ENCODE measurements at places on chromosomes 1 and 21.

DNA sequence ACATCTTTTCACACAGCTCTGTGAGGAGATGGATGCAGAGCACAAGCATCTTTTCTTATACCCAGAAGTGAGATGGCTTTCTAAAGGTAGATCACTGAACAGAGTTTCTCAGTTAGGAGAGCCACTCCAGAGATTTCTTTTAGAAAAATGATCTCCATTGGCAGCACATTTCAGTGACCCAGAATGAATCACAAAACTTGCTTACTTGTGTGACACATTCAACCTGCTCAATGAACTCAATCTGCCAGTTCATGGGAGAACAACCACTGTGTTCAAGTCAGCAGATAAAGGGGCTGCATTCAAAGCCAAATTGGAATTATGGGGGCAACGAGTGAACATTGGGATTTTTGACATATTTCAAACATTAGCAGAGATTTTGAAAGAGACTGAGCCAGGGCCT is 78.3 kb downstream of the UCHL5 start:
- DNase-seq: no peak

GRCh38 chr1:20634065-20634593 is 871 bp downstream of the PINK1 start:
- DNase-seq: no peak

DNA sequence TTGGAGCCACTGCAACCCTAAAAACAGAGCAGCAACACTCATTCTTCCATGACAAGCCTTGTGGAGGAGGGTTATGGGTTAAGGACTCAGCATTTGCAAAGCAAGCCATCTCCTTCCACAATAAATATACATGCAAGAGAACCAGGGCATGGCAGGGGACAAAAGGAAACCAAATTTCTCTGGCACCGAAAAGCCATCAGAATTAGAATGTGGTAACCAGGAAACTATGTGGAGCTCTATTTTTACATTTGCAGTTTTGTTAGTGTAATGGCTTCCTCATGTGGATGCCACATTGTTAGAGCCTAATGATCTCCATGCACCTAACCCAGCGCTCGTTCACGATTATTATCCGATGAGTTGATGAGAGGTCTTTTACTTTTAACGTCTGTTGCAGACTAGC is 91.7 kb downstream of the NAV1 start:
- no peak for DNase-seq

- no peak for DNase-seq
Observed at GRCh38 chr1:226986496-226987178, 46.5 kb downstream of the COQ8A start.

DNA sequence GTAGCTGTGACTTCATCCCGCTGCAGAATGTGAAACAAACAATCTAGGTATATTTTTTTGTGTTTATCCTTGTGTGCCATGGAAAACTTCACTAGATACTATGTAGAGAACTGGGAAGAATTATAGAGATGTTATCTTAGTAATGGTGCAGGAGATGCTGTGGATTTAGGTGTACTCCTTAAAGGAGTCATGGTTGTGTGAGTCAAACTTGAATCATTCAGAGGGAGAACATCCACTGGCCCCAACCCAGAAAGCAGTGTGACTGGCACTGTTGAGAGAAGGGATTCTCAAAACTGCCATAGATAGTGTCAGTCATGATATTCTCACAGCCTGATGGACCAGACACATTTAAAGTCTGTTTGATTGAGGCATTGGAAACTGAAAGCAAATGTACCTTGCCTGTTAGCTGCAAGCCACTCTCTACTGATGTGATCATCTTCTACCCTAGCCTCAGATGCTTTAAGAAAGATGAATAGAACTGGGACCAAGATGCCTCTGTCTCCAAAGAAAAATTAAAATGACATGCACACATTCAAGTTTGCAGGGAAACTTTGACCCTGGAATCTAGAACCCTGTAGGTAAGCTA is 754.6 kb downstream of the MRPL39 start:
- no peak for DNase-seq

GRCh38 chr1:159856576-159856975 is 5.9 kb downstream of the VSIG8 start:
- no peak for DNase-seq

- no peak for DNase-seq
Observed at GRCh38 chr1:112247036-112247597, 148.9 kb upstream of the CTTNBP2NL start.
